ENCODE measurements at places on chromosomes 6 and 20.

- no peak for DNase-seq
These were observed 93.3 kb upstream of the GCM1 start for GRCh38 chr6:53241938-53242337.

DNA sequence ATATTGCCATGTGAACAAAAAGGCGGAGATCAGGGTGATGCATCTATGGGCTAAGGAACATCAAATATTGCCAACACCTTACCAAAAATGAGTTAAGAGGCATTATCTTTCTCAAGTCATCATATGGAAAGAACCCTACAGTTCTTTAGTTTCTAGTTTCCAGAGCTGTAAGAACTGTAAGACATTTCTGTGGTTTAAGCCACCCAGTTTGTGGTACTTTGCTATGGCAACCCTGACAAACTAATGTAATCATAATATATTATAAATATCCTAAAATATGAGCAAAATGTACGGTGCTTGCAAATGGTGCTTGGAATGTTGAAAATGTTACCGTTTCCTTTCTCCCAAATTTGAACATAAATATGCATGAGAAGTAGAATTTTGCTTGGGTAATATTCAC, 349.6 kb downstream of the PHF3 start:
- DNase-seq, result no peak

DNA sequence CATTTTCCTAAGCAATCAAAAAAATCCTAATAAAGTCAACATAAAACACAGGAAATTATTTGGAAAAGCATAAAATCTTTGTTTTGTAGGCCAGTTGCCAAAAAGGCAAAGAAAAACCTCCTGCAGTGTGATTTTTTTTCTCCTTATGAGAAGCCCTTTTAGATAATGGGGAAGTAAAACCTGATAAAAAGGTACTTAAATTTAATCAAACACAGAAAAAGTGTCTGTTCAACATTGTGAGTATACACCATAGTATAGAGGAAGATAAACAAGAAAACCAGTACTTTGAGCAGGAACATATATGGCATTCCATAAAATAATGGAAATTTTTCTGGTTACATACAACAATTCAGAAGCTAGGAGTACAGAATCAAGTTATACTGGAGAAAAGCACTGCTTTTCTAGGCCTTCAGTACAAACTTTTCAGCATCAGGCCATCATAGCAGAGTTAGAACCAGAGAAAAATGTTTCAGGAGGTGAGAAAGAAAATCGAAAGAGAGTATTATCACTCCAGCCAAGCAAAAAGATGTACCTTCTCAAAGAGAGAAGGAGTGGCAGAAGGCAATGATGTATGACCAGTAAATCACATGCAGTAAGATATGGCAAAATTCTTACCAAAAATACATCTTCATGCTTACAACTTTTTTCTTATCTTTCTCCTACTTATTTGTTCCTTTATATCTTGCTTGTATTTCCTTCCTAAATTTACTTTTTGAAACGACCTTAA, 494.9 kb downstream of the KIF16B start:
- no peak for DNase-seq

DNA sequence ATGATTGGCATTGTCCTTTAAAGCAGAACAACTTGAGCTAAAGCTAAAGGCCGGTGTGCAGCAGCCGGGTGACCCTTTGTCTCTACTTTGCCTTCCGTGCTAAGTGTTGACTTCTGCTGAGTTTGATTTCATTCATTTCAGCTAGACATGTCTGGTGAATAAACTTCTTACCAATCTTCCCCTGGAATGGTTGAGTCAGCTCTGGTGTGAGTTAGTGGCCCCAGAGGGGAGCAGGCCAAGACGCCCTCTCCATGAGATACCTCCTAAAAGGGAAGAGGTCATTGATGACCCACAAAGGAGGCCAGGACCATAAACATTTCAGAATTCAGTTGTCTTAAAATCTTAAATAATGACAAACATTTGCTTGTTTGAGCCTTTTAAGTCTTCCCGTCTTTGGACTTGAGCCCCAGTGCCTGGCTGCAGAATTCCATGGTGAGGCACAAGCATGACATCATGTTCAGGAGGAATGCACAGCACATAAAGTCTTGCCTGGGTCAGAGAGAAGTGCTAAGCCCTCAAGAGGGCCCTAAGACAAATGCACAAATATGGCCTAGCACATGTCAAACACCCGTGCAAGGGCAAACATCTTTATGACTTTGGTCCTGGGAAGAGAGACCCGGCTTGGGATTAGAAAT, 96.3 kb upstream of the NEDD9 start:
- DNase-seq, result no peak

DNA sequence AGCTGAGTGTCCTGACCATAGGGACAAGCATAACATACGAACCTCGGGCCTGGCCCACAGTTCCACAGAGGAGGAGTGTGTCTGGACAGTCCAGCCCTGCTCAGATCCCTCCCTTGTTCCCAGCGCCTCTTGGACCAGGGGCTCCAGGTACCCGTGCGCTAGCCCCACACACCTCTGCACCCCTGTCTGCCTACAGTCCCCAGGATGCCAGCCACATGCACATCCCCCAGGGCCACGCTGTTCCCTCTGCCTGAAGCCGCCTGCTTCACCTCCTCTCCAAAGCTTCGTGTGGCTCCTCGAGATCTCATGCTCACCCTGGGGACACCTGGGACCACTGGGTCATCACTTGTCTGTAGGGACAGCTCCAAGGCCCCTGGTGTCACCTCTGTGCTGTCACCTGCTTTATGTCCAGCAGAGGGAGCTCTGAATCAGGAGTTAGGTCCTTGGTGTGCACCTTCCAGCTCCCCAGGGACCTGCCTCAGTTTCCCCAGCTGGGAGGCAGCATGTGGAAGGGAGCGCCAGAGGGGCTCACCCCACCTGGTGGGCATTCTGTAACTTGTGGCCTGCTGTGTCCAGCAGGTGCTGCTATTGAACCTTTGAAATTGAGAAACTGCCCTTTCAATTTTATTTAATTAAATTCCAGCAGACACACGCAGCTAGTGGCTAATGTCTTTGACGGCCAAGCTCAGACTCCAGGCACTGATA, 7.3 kb upstream of the YTHDF1 start:
- peak; percentile 65 for DNase-seq

GRCh38 chr6:26660000-26660361, 435 bp upstream of the ZNF322 start:
- peak; percentile 48 for DNase-seq

DNA sequence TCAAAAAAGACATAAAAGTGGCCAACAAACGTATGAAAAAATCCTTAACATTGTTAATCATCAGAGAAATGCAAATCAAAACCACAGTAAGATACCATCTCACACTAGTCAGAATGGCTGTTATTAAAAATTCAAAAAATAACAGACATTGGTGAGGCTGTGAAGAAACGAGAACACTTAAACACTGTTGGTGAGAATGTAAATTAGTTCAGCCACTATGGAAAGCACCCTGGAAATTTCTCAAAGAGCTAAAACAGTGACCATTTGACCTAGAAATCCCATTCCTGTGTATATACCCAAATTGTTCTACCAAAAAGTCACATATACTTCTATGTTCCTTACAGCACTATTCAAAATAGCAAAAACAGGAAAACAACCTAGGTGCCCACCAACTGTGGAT, 24.9 kb upstream of the NT5E start:
- no peak for DNase-seq

GRCh38 chr20:57614490-57615444, 5.5 kb downstream of the ZBP1 start:
- DNase-seq, result no peak

DNA sequence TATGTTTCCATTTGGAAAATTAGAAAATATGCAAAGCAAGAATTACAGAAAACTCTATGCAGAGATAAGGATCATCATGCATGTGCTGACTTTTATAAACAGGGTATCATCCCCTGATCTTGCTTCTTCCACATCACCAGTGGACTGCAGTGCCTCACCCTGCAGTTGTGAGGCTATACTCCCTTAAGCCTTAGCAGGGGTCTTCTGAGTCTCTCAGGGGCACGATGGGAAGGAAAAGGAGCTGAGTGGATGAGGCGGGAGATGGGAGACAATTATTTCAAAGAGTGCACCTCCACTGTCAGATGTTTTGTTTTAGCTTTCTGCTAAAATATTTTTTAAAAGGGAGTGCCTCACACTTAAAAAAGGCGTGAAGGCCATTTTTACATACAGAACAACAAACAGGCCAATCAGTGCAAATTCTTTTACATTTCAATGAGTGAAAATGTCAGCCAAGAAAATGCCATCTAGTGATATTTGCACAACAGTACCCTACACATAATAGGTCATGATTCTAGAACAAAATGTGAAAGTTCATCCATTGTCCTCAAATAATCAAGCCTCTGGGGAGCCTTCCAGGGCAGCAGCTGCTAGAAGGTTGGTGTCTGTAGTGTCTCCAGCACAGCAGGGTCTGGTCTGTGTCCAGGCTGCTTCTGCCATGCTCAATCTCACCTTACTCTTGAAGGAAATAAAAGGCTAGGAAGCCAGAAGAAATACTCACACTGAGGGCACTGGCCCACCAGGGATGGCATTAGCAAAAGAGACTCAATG, 13.2 kb upstream of the SERPINB9 start:
- no peak for DNase-seq

GRCh38 chr6:40720375-40720748, 133.2 kb upstream of the LRFN2 start:
- DNase-seq, result peak; percentile 96

- DNase-seq, result no peak
These were observed 11.9 kb downstream of the TULP4 start for GRCh38 chr6:158324136-158324535.

DNA sequence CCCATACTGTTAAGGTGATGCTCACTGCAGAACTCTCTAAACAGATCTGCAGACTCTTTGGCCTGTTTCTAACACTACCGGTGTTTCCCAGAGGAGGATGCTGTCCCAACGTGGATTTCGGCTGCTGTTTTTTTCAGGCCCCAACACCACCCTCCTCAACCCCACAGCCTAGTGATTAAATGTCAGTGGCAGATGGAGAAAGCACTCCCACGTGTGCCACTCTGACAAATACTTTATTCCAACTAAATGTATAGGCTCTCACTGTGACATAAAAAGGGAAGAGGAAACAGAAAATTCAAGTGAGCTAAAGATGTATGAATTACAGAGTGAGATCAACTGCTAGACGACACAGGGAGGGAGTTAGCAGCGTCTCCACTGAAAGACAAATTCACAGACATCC, 3.6 kb downstream of the TBC1D20 start:
- DNase-seq, result no peak

DNA sequence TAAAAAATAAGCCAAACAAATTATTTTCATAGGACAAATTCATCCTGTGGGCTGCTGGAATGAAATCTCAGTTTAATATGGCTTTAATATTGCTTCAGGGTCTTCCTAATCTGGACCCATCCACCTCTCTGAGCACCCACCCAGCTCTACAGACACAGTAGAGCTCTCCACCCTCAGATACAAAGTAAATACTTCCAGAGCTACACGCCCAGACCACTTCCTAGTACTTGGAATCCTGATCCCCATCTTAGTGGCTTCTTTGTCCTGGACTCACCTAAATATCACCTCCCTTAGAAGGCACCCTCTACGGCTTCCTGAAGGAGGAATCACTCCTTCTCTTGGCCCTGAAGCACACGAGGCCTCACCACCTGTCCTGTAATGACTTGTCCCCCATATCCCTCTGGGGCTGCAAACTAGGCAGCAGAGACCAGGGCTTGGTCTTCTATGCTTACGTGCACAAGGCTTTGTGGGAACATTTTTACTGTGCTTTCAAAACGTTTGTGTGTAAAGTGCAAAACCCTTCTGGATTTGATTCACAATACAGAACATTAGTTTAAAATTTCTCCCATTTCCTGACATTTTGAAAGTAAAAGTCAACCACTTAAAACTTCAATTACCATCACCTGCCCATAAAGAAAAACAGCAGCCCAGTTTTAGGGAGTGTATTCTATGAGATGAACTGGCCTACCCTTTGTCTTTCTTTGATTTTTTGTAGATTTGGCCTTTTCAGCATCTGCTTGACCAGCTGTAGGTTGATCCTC, 2.4 kb downstream of the CTCFL start:
- no peak for DNase-seq

DNA sequence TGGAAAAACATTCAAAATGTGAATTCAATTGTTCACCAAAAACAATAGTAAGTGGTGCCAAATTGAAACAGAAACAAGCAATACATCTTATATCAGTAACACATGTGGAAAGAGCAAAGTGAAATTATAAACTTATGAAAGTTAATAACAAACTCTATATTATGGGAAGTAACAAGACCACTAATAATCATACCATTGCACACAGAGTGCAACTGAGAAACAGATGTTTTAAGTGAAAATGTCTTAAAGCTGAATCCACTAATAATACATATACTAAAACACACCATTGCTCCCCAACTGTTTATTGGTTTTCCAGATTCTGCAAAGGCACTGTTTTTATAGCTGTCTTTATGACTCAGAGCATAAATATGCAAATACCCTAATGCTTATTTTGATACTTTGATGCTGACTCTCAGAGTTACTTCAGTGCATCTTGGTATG, 292.3 kb downstream of the RFPL4B start:
- DNase-seq, result no peak

GRCh38 chr6:158839796-158840195, 20.6 kb upstream of the EZR start:
- DNase-seq, result no peak

GRCh38 chr20:2671977-2672376, 8.0 kb upstream of the IDH3B start:
- DNase-seq, result peak; percentile 46

GRCh38 chr6:1400126-1400850, 10.9 kb downstream of the FOXF2 start:
- peak; percentile 26 for DNase-seq

DNA sequence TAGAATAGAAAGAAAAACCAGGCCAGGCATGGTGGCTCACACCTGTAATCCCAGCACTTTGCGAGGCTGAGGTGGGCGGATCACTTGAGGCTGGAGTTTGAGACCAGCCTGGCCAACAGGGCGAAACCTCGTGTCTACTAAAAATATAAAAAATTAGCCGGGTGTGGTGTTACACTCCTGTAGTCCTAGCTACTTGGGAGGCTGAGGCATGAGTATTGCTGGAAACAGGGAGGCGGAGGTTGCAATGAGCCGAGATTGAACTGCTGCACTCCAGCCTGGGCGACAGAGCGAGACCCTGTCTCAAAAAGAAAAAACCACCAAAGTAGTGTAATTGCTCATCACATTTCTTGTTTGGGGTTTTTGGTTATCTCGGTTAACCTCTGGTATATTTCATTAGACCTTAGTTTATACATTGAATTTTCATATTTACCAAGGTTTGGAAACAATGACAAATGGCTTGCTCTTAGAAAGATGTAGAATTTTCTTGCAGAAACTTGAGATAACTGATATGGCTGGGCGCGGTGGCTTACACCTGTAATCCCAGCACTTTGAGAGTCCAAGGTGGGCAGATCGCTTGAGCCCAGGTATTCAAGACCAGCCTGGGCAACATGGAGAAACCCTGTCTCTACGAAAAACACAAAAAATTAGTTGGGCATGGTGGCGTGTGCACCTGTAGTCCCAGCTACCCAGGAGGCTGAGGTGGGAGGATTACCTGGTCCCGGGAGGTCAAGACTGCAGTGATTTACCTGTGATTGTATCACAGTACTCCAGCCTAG, 14.2 kb downstream of the ITCH start:
- no peak for DNase-seq

- no peak for DNase-seq
These were observed 71.3 kb upstream of the MYL9 start for GRCh38 chr20:36469973-36470372.

Measured in NCI-H82 (cell line).